Activated naive CD4-positive, alpha-beta T cell treated with anti-CD3 and anti-CD28 coated beads for 36 hours (primary cell): ENCODE measurements at places on chromosomes 2 and 18. TPM values are rescaled to one million over a fixed set of nuclear protein-coding genes. Genes with fewer than 3 reads are reported as not detected.
A peak's percentile ranks its signal among the peaks of the same experiment; 100 is the strongest.

DNA sequence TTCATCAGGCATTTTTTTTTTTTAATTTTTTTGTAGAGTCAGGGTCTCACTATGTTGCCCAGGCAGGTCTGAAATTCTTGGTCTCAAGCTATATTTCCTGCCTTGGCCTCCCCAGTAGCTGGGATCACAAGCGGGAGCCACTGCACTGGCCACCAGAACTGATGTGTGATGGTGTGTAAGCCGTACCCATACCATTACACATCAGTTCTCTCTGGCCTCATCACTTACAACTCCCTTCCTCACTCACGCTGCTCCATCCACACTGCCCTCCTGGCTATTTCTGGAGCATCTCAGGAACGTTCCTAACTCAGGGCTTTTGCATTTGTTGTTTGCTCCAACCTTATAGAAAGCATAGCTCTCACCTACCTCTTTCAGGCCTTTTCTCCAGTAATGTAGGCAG is 834.5 kb upstream of the ID2 start:
- peak overlapping the region; percentile 7 for H3K27ac ChIP-seq
- peaks cover 9% of the 10 kb centered on the region for H3K27me3 ChIP-seq
- no peak for DNase-seq
- H3K4me1 ChIP-seq, result peaks cover 17% of the 10 kb centered on the region
- H3K4me3 ChIP-seq, result no peak overlapping the region

DNA sequence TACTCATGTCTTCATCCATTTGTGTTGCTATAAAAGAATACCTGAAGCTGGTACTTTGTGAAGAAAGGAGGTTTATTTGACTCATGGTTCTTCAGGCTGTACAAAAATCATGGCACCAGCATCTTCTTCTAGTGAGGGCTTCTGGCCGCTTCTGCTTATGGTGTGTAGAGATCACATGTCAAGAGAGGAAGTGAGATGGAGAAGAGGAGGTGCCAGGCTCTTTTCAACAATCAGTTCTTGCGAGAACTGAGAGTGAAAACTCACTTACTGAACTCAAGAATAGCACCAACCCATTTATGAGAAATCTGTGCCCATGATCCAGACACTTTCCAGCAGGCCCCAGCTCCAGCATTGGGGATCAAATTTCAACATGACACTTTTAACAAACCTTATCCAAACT is 30.0 kb upstream of the BARD1 start:
- H3K4me1 ChIP-seq, result peaks cover 4% of the 10 kb centered on the region
- H3K27me3 ChIP-seq, result no peaks in the 10 kb centered on the region
- no peaks in the 10 kb centered on the region for H3K36me3 ChIP-seq
- DNase-seq, result no peak
- no peak overlapping the region for H3K27ac ChIP-seq
- H3K4me3 ChIP-seq, result no peak overlapping the region

DNA sequence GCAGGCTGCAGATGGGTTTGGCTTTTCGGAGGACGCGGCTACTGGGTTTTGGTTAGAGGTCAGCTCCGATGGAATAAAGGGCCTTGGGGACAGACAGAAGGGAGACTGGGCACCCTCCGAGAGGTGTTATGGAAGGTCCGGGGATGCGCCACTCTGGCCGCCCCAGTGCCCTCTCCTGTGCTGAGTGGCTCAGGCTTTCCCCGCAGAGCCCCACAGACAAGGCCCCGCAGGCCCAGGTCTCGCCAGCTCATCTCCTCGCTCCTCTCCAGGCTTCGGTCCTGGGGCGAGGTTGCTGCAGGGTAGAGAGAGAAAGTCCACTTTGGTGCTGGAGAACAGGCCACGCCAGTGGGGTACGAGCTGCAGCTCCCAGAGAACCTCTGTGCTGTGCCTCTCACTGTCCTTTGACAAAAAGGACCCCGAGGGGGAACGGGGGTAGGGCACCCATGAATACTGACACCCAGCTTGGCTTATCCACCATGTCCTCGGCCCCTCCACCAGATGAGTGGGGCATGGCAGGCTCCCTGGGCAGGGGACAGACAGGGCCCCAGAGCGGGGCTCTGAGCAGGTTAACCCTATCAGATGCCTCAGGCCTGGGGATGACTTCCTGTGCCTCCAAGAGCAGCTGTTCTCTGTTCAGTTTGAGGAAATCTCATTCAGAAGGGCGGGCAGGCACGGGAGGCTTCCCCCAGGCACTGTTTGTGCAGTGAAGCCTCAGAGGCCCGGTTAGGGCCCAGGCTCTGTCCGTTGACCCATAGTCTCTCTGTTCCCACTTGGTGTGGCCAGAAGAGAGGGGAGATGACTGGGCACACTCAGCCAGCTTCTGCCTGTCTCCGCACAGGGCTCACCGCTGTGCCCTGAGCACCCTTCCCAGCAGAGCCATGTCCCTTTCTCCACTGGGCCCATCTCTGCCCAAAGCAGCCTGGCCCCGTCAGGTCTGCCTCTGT is 15.7 kb upstream of the CNNM3 start:
- H3K4me3 ChIP-seq, result no peak overlapping the region
- no peaks in the 10 kb centered on the region for H3K4me1 ChIP-seq
- no peaks in the 10 kb centered on the region for H3K27me3 ChIP-seq
- no peak for DNase-seq

GRCh38 chr18:39741755-39742466 is 2176.3 kb upstream of the CELF4 start:
- H3K4me3 ChIP-seq, result no peak overlapping the region
- no peaks in the 10 kb centered on the region for H3K27me3 ChIP-seq
- H3K36me3 ChIP-seq, result no peaks in the 10 kb centered on the region
- no peak for DNase-seq
- no peak overlapping the region for H3K27ac ChIP-seq
- H3K4me1 ChIP-seq, result no peaks in the 10 kb centered on the region

The PROKR1 gene
- not detected for total RNA-seq

- no peaks in the 10 kb centered on the region for H3K36me3 ChIP-seq
- no peaks in the 10 kb centered on the region for H3K27me3 ChIP-seq
- H3K4me1 ChIP-seq, result no peaks in the 10 kb centered on the region
- no peak overlapping the region for H3K4me3 ChIP-seq
Measured at GRCh38 chr2:73020657-73021370, 50.7 kb downstream of the SFXN5 start.

The TGFA gene
- 0.33 TPM for total RNA-seq

The CPLX4 gene
- total RNA-seq, result not detected

DNA sequence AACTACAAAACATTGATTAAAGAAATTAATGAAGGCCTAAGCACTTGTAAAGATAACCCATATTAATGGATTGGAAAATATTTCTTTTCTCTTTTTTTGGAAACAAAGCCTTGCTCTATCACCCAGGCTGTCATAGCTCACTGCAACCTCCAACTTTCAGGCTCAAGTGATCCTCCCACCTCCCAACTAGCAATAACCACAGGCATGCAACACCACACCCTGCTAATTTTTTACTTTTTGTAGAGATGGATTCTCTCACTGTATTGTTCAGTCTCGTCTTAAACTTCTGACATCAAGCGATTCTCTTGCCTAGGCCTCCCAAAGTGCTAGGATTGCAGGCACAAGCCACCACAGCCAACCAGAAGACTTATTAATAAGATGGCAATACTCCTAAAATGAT is 73.4 kb upstream of the NDUFV2 start:
- no peak for DNase-seq
- no peak overlapping the region for H3K27ac ChIP-seq
- H3K4me3 ChIP-seq, result no peak overlapping the region
- H3K36me3 ChIP-seq, result no peaks in the 10 kb centered on the region

GRCh38 chr2:224127871-224128501 is 88.9 kb upstream of the SERPINE2 start:
- no peaks in the 10 kb centered on the region for H3K36me3 ChIP-seq
- no peaks in the 10 kb centered on the region for H3K4me1 ChIP-seq
- no peak overlapping the region for H3K27ac ChIP-seq
- DNase-seq, result no peak
- H3K27me3 ChIP-seq, result peaks cover 22% of the 10 kb centered on the region
- no peak overlapping the region for H3K4me3 ChIP-seq

- no peak for DNase-seq
- no peak overlapping the region for H3K27ac ChIP-seq
- H3K4me3 ChIP-seq, result no peak overlapping the region
- H3K36me3 ChIP-seq, result no peaks in the 10 kb centered on the region
- H3K27me3 ChIP-seq, result no peaks in the 10 kb centered on the region
Measured at GRCh38 chr2:195003881-195004471, 653.0 kb upstream of the SLC39A10 start.

- peak; percentile 54 for DNase-seq
- peaks cover 98% of the 10 kb centered on the region for H3K4me1 ChIP-seq
- H3K4me3 ChIP-seq, result no peak overlapping the region
- H3K27me3 ChIP-seq, result no peaks in the 10 kb centered on the region
- H3K27ac ChIP-seq, result peak overlapping the region; percentile 72
Measured at GRCh38 chr2:54599914-54600313, 123.5 kb upstream of the EML6 start.

DNA sequence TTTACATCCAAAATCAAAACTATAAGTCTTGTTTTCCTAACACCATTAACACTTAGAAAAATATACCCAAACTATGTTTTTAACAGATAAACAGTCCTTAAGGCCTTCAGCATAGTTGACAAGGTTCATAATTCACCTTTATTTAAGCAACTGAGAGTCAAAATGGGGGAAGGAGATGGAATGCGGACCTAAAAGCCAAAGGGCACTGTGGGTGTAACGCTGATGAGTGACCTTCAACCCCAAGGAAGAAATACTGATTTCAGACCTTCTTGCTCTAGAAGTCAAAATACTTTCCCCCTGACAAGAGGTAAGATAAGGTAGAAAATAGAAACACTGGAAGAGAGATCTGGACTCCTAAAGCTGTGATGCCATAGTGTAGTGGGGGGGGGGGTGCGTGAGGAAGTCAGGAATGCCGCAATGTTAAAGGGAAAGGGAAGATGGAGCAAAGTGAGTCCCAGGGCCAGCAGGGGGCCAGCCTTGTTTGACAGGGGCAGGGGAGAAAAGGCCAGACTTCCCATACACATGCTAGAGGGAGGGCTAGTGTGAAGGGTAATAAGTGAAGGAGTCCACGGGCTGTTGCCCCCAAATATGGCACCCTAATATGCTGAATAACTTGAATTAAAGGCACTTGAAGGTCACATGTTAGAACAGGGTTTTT is 31.4 kb downstream of the CCDC93 start:
- DNase-seq, result no peak
- no peak overlapping the region for H3K27ac ChIP-seq
- peaks cover 34% of the 10 kb centered on the region for H3K36me3 ChIP-seq
- H3K4me3 ChIP-seq, result no peak overlapping the region

DNA sequence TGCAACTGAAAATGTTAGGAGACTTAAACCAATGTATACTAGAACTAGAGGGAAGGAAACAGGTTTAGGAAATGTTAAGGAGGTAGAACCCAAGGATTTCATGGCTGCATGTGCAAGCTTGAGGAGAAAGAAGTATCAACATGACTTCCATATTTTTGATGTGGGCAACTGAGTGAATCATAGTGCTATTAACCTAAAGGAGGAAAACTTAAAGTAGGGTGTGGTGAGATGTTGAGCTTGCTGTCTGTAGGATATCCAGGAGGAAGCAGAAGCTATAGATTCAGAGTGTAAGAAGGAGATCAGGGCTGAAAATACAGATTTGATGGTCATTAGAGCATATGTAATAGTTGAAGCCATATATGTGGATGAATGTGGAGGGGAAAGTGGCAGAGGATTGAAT is 31.5 kb downstream of the NDC80 start:
- no peak overlapping the region for H3K27ac ChIP-seq
- no peaks in the 10 kb centered on the region for H3K27me3 ChIP-seq
- H3K4me1 ChIP-seq, result peaks cover 46% of the 10 kb centered on the region

DNA sequence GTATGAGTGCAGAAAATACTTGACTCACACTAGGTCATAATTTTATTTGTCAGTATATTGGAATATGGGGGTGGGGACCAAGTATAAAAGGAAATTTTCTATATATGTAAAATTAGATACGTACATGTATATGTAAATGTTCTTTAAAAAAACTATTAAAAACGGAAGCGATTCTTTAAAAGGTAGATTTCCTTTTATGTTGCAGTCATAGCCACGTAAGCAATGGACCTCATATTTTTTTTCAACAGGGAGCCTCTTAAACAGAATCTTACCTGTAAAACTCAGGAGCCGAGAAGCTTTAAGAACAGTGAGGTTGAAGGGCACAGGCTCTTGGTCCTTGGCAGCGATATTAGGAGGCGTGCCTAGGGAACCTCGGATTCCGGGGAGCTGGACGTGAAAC is 3.3 kb downstream of the RHBDD1 start:
- peaks cover 65% of the 10 kb centered on the region for H3K4me1 ChIP-seq
- DNase-seq, result no peak
- peaks cover 38% of the 10 kb centered on the region for H3K36me3 ChIP-seq
- H3K27me3 ChIP-seq, result no peaks in the 10 kb centered on the region

The RTKN gene
- total RNA-seq, result 1.6 TPM

DNA sequence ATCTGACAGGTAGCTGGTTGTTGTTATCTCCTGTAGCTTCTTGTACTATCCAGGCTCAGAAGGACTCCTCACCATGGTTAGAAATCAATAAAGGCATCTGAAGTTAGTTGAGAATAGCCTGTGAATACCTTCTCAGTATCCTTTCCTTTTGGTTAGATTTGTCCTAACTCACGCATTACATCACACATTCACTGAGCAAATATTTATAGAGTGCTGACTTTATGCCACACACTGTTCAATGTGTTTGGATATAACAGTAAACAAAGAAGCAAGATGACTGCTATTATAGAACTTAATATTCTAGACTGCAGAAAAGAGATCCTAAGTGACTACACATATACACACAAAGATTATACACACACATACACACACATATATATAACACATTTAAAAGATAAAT is 889.9 kb upstream of the CHAC2 start:
- no peaks in the 10 kb centered on the region for H3K36me3 ChIP-seq
- DNase-seq, result no peak
- no peaks in the 10 kb centered on the region for H3K27me3 ChIP-seq

DNA sequence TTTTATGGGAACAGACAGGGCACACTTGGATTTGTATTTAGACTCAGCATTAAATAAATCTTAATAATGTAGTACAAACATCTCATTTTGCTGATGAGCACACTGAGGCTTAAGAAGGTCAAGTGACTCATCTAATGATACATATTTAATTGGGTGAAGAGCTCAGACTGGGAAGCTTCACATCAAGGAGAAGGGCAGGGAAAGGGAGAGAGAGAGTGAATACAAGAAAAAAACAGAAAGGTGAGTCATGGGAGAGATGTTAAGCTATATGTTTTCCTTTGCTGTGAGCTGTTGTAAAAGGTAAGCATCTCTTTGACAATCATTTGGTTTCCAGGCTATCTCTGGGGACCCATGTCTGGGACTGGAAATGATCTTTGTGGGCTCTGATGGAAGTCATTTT is 277.8 kb downstream of the SETBP1 start:
- no peaks in the 10 kb centered on the region for H3K36me3 ChIP-seq
- H3K27me3 ChIP-seq, result peaks cover 2% of the 10 kb centered on the region
- H3K27ac ChIP-seq, result no peak overlapping the region
- no peaks in the 10 kb centered on the region for H3K4me1 ChIP-seq
